ENCODE measurements at places on chromosomes 16 and 17.

DNA sequence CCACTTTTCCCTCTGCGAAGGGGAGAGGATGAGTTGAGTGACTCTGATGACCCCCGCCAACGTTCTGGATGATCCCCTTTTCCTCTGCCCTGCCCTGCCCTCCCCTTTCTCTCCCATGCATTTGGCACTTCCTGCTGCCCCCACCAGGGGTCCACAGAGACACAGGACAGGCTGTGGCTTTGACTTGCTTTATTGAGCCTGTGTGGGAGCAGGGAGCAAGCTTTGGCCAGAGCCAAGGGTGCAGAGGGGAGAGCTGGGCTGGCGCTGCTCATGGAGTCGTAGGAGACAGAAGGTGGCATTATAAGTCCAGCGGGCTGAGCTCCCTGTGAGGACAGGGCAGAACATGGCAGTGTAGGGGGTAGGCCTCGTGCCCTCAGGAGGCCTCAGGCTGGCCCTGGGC, 1.6 kb downstream of the PPY start:
- no peak for DNase-seq

DNA sequence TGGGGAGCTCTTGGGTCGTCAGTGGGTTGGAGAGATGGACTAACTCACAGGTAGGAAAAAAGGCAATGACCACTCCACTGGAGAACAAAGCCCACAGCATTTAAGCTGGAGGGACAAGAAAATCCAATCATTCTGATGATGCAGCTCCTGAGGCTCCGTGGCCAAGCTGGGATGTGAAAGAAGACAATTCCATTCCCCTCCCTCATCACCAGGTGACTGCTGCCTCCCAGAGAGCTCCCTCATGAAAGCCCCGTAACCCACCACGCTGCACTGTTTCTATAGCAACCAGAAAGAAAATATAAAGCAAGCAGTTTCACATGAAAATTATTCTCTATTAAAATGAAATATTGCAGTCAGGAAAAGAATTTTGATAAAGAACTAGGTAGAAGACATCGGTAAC, 15.2 kb downstream of the ANKRD11 start:
- no peak for DNase-seq

DNA sequence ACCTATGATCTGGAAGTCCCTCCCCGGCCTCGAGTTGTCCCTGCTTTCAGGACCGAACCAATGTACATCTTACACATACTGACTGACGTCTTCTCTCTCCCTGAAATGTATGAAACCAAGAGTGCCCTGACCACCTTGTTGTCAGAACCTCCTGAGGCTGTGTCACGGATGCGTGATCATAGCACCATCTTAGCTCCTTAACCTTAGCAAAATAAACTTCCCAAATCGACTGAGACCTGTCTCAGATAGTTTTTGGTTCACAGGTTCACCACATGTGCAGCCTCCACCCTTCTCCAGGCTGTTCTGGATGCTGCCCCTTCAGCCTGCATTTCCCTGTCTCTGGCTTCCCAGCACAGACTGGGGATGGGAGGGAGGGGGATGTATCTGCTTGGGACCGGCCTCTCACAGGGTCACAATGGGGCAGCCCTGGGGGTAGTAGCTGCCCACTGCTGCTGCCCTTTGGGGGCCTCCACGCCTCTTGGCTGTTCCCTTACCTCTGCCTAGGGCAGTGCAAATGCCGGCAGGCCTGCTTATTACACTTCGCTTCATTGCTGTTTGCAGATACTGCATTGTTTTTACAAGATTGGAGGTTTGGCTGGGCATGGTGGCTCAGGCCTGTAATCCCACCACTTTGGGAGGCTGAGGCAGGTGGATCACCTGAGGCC, 69.8 kb downstream of the NT5M start:
- DNase-seq: no peak

GRCh38 chr16:53111078-53111791, 56.4 kb downstream of the CHD9 start:
- no peak for DNase-seq

- no peak for DNase-seq
Observed at GRCh38 chr16:55046513-55046912, 115.8 kb downstream of the IRX5 start.

GRCh38 chr17:15384142-15384787, 42.9 kb upstream of the TEKT3 start:
- no peak for DNase-seq

DNA sequence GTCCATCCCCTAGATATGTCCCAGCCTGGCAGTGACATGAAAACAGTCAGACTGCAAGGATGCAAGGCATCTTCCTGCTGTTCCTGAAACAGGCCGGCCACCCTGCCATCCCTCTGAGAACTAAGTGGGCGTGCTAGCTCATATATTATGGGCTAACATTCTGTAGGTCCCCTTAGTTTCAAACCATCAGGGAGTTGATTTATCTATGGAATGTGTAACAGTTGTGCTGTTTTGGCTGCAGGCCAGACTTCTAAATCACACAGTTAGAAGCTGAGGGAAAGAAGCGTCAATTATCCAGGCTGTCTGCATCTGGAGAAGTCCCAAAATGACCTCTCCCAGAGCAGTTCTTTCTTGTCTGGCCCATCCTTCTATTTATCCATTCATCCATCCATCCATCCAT, 102.7 kb upstream of the DNAH9 start:
- DNase-seq: no peak

- DNase-seq: no peak
Observed at GRCh38 chr17:8739097-8739496, 5.5 kb downstream of the CCDC42 start.

GRCh38 chr16:55942821-55943220, 67.6 kb upstream of the CES5A start:
- DNase-seq: no peak

DNA sequence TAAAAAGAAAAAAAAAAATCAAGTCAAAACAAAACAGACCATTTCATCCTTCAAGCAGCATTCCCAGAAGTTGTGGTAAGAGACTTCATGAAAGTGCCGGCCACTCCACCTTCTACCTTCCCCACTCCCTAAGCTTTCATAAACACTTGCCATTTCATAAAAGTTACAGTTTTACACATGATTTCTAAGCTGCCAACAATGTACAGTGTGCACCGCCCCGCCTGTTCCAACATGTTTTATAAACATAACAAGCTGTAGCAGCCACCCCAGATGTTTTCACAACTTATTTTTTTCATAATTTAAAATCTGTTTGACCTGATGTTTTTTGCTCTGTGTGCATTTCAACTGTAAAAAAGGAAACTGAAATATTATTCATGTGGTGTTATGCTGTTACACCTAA, 608.1 kb downstream of the TOX3 start:
- no peak for DNase-seq

DNA sequence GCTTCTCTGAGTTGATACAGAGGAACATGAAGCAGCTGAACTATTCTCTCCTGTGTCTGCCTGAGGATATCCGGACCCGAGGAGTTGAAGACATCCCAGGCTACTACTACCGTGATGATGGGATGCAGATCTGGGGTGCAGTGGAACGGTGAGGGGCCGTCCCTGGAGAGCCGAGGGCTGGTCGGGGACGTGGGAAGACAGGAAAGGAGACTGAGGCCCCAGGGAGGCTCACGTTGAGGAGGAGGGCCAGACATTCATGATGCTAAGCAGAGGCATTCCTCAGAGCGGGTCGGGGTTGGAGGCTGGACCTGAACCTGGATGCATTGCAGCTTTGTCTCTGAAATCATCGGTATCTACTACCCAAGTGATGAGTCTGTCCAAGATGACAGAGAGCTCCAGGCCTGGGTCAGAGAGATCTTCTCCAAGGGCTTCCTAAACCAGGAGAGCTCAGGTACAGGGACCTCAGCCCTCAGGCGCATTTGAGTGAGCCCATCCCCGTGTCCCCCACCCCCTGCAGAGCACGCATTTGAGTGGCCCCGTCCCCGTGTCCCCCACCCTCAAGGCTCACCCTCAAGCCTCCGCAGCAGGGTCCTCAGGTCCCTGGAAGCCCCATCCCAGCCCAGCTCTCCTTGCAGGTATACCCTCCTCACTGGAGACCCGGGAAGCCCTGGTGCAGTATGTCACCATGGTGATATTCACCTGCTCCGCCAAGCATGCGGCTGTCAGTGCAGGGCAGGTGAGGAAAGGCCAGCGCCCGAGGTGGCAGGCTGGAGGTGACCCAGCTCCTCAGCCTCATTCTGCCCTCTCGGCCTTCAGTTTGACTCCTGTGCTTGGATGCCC, 8.3 kb downstream of the ALOX15B start:
- no peak for DNase-seq

DNA sequence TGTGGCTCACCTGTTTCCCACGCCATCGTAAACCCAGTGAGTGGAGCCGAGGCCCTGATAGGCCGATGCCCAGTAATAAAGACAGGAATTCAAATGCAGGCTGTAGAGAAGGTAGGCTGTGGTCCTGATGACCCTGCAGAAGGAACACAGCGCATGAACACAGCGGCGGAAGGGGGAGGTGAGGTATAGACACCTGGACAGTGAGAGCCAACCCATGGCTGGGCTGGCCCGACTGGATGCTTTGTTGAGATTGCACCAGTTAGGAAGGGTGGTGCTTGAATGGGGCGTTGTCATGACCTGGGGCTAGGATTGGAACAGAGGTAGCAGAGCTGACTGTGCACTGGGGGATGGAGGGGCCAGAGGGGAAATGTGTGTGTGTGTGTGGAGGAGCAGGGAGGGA, 59.2 kb downstream of the CNGB1 start:
- DNase-seq: no peak

DNA sequence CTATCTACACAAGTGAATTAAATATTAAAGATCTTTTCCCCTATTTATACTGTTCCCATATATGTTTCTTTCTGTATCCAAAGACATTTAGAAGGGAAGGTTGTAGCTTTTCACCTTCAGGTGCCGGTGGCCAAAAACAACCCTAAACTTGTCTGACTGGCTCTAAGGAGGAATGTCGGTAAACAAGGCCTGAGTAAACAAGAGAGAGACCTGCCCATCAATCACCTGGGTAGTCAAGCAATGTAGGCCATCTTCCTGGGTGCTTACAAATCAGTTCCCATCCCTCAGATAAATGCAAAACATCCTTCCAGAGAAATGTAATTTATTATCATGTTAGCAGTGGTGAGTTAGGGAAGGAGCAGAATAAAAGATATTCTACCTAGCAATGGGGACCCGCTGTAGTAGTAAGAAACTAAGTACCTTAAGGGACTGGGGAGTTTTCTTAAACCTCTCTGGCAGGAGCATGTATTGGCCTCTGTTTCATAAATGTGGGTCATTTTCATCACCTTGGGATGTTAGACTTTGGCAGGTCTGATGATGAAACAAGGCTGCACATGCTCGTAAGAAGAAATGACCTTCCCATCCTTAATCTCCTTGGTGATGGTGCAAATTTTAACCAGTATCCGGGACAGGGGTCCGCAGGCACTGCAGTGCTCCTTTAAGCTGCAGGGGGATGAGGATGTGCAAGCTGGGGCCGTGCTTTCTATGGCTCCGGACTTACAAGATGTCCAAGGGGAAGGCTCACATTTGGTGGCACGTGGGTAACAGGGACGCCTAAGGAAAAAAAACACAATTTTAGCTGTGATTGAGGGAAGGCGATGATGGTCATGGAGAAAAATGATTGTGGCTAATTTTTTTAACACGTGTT, 8.4 kb downstream of the KRT39 start:
- DNase-seq: no peak

GRCh38 chr16:730666-731509, 4.0 kb downstream of the HAGHL start:
- DNase-seq: no peak

DNA sequence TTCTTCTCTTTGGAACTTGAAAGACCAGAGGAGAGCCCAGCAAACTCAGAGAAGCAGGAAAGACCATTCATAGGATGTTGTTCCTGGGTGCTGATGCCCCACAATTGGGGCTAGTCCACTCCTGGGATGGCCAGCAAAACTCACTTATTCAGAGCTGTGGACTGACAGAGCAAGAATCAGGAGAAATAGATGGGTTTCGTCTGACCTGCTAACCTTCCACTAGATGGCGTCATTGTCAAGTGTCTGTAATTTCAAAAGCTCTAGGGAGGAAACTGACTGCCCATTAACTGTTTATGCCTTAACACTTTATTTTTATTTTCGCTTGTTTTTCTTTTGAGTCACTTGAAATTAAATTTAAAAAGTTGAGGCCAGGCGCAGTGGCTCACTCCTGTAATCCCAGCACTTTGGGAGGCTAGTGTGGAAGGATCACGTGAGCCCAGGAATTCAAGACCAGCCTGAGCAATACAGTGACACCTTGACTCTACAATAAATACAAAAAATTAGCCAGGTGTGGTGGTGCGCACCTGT, 28.7 kb upstream of the MILR1 start:
- no peak for DNase-seq

DNA sequence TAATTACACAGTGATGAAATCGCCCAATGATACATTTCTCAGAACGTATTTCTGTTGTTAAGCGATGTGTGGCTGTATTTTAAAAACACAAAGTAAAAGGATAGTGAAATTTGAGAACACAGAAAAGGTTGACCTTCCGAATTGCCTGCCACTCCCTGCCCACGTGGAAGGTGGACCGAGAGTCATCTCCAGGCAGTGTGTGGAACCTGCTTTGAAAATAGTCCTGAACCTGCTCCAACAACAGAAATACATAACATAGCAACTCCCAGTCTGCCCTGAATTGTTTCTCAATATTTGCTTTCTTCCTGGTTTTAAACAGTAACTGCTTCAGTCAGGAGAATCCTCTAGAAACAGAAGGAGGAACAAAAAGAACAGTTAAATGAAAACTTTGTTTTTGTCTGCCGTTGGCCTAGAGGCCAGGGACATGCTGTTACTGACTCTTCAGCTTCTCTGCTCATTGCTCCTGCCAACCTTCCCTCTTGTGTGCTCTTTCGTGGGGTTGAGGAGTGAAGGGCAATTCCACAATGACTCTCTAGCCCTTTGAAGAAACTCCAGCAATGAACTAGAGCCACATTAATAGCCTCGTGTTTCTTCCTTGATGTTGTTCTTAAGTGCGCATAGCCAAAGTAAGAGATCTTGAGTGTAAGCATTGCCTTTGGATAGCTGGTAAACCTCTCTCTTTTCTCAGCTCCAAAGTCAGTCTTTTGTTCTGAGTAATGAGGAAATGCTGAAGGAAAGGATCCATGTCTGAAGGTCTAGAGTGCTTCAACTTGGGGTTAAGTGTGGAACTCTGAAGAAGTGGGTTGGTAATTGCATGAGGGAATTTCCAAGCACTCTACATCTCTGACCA, 452.5 kb upstream of the CCL2 start:
- no peak for DNase-seq

- no peak for DNase-seq
Observed at GRCh38 chr16:73882033-73882432, 414.6 kb upstream of the PSMD7 start.

DNA sequence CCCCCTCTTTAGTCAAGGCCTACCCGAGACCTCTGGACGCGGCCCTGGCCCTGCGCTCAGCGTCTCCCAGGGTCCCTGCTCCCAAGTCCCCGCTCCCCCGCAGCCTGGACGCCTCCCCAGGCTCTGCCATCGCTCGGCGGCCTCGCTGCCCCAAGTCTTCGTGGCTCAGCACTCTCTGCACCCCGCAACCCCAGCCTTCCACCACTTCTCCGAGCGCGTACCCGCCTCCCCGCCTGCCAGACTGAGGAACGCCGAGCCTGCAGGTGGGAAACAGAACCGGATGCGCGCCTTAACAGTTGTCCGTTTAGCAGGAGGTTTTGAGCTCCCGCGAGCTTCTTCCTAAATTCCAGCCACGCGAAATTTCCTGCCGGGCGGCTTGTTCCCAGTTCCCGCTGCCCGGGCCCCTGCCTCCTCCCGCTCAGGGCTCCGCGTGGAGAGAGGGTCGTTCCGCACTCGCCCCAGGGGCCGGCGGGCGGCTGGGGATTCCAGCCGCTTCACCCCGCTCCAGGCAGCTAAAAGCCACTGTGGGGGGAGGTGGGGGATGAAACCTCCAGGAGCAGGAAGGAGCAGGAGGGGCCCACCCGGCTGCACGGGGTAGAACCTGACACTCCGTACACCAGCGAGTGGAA, 87.7 kb downstream of the KCNJ12 start:
- no peak for DNase-seq

- no peak for DNase-seq
Observed at GRCh38 chr17:68704871-68705713, 103.9 kb upstream of the FAM20A start.

- no peak for DNase-seq
Observed at GRCh38 chr17:57935833-57936807, 19.1 kb downstream of the CUEDC1 start.
